ENCODE measurements at places on chromosomes 16 and 17.

GRCh38 chr16:29963021-29963743 is 1.3 kb downstream of the TMEM219 start:
- no peak for DNase-seq

GRCh38 chr16:75789237-75789636 is 62.9 kb upstream of the CPHXL start:
- no peak for DNase-seq

DNA sequence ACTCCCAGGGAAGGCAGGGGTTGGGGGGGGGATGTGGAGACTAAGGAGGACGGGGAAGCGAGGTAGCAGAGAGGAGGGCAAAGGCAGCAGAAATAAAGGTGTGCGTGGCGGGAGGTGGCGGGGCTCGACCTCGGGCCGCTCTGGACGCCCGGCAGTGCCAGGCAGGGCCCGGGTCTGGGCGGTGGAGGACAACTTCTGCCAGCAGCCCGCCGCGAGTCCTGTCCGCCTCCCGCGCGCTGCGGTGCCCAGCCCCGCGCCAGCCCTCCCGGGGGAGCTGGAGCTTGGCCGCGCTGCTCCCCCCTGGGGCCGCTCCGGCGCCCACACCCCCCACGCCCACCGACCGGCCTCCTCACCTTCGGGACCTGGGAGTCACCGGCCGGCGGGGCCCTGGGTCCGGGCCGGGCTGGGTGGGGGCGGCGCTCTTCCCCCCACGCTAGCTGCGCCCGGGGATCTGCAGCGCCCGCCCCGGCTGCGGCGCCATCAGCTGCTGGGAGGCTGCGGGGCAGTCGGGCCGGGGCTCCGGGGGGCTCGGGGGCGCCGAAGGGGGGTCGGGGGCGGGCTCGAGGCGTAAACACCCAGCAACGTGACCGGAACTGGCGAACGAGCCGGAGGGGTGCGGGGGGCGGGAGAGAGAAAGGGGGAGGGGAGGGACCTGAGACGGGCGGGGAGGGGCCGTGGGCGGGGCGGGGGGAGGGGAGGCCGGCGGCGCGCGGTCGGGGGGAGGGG is at the start of gene CCDC92B:
CCDC92B (minus strand) TSS at position 595 of the 726 bp plus-strand sequence. CDS start 14,507 bp downstream, outside the sequence.
- no peak for DNase-seq

DNA sequence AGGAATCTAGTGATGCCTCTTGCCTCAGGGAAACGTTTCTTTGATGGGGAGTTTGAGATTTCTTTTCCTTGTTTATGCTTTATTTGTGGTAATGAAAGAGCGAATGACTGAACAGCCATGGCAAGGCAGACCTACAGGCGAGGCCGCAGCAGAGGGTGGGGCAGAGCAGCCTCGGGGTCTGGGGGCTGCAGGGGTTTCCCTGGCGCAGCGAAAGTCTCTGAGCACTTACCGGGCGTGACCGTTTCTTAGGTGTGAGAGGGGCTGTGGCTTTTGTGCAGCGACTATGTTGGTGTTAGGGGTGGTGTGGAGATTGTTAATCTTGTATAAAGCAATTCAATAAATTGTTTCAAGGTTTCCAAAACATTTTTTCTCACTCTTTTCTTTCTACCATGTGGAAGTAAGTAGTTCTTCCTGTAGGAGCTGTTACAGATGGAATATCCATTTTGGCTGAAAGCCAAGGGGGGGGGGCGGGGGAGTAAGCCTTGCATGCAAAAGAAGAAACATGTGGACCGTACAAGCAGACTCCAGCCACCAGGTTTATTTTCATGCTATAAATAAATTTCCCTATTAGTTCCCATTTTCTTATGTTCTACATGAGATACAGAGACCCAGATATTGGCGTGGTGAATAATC is 34.8 kb downstream of the UBN1 start:
- DNase-seq = no peak

DNA sequence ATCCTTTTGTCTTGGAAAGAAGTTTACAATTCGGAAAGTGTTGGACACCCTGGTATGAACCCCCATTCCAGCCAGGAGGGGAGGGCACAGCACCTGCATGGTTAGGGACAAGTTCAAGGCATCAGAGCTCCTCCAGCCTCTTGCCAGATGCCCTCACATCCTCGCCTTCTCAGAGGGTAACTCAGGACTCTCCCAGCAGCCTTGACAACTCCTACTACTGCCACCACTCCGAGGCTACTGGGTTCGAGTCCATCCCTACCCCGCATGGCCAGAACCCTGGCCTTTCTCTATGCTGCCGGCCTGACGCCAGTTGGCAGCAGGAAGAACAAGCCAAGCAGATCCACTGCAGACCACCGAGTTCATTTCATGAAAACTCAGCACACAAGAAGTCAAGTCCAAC is 34.1 kb downstream of the AXIN2 start:
- no peak for DNase-seq

- no peak for DNase-seq
Observed at GRCh38 chr17:6995500-6996255, at the start of gene ALOX12. TSS of gene ALOX12 (plus strand) at chr17:6996049. CDS start at chr17:6996118, 69 bp downstream.

GRCh38 chr17:38970804-38971203 is 3.6 kb upstream of the FBXO47 start:
- no peak for DNase-seq

GRCh38 chr17:76528528-76529223 is 8.8 kb downstream of the CYGB start:
- no peak for DNase-seq

DNA sequence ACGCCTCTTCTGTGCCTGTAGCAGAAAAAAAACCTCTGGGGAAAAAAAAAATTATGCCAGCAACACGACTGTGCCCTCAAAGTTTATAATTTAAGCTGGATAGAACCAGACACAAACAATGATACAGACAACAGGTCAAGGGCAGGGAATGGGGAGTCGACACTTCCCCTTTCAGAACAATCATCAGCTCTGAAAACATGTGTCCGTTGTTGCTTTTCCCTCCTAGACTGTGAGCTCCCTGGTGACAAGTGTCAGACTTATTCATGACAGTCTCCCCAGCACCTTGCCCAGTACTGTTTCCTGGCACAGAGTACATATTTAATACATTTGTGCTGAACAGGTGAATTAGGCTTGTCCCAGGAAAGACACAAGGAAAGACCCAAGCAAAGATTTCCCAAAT is 178.3 kb downstream of the SOX9 start:
- no peak for DNase-seq

DNA sequence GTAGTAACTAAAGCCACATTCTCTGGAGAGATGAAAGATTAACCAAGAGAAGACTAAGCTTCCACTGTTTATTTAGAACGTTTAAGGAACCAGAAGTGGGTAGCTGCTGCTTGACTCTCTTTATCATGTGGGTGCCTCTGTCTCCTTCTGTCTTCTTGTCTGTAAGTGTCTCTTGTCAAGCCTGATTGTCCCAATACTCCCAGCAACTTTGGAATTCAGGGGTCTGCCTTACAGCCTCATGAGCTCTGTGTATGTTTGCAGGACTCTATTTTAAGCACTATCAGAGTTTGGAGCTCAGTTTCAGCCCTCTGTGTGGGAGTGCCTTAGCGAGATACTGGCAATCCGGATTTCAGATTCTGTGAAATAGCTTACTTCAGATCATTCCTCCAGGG is 29.3 kb upstream of the SPACA3 start:
- DNase-seq = no peak

GRCh38 chr17:57004944-57005579 is 27.1 kb downstream of the SCPEP1 start:
- DNase-seq = peak; percentile 4

GRCh38 chr17:44074231-44074910 is 3.8 kb downstream of the G6PC3 start:
- DNase-seq = no peak

DNA sequence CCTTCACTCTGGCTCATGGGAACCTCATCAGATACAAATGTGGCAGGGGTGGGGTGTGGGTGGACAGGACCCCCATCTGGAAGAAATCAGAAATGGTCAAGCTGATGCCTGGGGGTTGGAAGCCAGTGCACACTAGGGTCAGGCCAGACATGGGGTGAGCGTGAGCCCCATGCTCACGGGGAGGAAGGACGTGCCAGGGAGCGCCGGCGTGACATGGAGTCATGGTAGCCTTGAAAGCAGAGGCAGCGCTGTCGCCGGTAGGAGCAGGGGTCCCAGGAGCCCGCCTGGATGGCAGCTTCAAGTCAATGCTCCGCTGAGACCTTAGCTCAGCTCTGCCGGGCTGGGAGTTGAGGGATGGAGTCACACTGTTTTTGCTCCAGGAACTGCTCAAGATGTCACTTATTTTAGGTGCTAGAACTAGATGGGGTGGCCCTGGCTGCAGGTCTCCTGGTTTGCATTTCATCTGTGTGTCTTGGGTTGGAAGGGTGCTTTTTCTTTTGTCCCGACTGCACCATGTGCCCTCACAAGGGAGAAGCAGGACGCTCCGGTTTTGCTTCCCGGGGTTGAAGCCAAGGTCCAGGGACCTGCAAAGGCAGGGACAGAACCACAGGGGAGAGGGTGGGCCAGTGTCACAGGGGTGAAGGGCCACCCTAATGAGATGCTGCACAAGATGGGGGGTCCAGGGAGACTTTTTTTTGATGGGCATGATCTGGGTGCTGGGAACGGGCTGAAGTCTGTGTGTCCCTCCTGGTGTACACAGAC is 51.4 kb downstream of the USP22 start:
- no peak for DNase-seq

GRCh38 chr17:44830359-44831288 is 537 bp upstream of the GJC1 start:
- DNase-seq = peak; percentile 38

- DNase-seq = no peak
Observed at GRCh38 chr17:77286641-77287431, 146.1 kb downstream of the SEC14L1 start.

GRCh38 chr17:31479062-31479408 is 87.6 kb downstream of the RAB11FIP4 start:
- no peak for DNase-seq

GRCh38 chr17:34797720-34798119 is 163.5 kb downstream of the CCT6B start:
- peak; percentile 37 for DNase-seq

GRCh38 chr16:17723531-17724134 is 252.9 kb upstream of the XYLT1 start:
- DNase-seq = no peak

GRCh38 chr16:9908613-9909012 is 273.6 kb downstream of the GRIN2A start:
- DNase-seq = no peak

DNA sequence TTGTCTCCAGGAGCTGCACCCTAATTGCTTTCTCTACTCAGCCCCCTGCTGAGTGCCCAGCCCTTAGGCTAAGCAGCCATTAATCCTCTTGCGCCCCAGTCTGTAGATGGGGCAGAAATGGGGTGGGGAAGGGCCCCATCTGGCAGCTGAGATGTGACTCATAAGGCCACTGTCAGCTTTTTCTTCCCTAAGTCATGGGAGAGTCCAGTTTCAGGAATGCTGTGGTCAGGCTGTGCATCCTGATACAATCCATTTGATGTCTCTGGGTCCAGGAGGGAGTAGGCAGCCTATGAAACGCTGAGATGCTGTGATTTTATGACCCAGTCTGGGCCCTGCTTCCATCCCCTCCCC is 12.3 kb downstream of the PLXDC1 start:
- no peak for DNase-seq

DNA sequence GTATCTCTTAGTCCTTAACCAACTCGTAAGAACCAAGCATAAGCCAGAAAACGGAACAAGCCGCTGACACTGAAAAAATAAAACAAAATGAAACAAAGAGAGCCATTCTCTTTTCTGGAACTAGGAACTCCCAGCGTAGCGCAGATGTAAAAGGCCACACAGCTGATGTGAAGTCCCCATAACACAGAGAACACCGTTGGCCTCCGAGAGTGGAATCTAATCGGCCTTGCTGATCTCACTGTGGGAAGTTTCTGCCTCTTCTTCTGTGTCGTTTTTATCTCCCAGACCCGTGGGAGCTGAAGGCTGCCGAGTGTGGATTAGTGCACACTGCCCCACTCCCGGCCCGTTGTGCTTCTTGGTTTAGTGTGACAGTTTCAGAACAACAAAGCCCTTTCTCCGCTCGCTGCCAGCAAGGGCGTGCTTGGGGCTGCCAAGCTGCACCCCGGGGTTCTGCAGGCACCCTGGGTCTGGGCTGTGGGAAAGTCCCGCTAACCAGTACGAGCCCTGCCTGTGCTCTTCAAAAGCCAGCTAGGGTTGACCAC is 21.7 kb downstream of the TTYH2 start:
- DNase-seq = no peak

GRCh38 chr17:57633236-57633635 is 111.9 kb downstream of the CCDC182 start:
- no peak for DNase-seq

- no peak for DNase-seq
Observed at GRCh38 chr16:8782673-8783072, 14.8 kb downstream of the TMEM186 start.

- peak; percentile 56 for DNase-seq
Observed at GRCh38 chr17:73595479-73595878, 48.8 kb downstream of the SDK2 start.

- no peak for DNase-seq
Observed at GRCh38 chr17:7248796-7249195, 2.7 kb downstream of the CTDNEP1 start.

DNA sequence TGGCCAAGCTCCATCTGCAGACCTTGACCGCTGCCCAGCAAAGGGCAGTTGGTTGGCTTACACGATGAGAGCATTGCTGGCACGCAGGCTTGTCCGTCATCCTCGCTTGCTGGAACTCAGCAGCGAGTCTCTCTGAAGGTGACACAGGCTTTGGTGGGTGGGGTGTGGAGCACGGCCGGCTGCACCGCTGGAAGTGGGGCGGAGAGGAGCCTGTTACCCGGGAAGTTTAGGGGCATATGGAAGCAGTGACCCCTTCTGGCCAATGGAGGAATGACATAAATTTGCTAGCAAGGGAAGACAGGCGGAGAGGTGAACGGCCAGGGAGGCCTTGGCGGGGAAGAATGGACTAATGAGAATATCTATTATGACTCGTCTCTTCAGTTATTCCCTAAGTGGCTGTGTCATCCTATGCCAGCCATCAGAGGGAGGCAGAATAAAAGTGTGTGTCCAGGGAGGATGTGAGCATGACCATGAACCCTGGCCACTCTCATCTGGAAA is 65.9 kb upstream of the SDK2 start:
- DNase-seq = peak; percentile 72

GRCh38 chr17:34869641-34870040 is 91.6 kb downstream of the CCT6B start:
- DNase-seq = no peak

DNA sequence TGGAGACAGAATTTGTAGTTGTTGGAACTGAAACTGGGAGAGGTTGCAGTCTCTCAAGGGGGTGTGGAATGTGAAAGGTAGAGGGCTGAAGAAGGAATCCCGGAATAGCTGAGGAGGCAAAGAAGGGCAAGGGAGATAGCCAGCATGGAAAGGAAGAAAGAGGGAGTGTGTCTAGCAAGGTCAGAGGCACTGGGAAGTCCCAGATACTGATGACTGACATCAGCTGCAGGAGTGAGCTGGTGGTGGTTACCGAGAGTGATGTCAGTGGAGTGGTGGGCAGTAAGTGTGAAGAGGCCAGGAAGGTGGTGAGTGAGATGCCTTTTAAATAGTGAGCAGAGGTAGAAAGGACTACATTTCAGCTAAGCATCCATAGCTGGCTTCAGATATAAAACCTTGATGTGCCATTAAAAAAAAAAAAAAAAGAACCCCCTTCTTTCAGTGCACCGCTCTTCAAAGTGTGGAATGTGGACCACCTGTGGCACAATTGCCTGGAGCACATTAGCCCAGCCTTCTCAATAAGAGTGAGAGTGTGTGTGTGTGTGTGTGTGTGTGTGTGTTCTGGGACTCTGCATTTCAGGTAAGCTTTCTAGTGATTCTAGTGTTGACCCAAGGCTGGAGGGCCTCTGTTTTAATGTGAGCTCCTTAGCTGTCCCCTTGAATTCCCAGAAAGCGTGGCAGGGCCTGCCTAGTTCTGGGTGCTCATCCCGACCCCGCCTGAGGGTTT is 8.5 kb downstream of the PRMT7 start:
- peak; percentile 67 for DNase-seq
